ENCODE measurements at places on chromosomes 1 and 21. TPM values are rescaled to one million over a fixed set of nuclear protein-coding genes. Genes with fewer than 3 reads are reported as not detected.

DNA sequence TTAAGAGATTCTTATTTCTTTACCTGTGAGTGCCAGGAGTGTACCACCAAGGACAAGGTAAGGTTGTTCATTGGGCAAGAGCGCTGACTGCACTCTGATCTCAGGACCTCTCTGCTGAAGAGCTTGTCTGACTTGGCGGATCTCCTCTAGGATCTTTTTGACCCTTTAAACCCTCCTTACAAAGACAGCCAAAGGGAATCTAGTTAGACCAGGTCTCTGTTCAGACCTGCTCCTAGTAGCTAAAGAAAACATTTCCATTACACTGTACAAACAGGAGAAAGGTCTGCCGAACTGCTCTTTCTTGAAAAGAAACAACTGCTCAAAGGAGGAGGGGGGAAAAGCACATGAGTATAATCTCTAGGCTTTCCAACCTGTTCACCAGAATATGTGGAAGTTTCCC is 49.3 kb downstream of the SMYD2 start:
- no peak for DNase-seq

DNA sequence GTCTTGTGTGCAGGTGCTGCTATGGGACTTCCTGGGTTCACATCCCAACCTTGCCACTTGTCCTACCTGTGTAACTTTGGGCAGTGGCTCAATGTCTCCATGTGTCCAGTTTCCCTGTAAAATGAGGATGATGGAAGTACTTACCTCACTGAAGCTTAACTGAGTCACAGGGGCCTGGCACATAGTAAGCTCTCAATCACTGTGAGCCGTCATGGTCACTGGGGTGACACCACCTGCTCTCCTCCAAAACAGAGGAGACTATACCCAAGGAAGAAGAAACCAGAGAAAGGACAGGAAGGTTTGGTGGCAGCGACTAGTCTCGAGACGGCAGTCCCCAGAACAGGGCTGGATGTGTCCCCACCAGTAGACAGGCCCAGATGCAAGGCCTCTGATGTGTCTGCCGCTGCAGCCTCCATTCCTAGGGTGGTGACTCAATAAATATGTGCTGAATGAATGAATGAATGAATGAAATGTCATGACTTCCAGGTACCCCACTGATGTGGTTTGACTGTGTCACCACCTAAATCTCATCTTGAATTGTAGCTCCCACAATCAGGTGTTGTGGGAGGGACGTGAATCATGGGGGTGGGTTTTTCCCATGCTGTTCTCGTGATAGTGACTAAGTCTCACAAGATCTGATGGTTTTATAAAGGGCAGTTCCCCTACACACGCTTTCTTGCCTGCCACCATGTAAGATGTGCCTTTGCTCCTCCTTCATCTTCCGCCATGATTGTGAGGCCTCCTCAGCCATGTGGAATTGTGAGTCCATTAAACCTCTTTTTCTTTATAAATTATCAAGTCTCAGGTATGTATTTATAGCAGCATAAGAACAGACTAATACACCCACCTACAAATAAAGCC is 13.0 kb upstream of the LRP8 start:
- DNase-seq, result no peak

GRCh38 chr1:64843675-64844074 is 98.8 kb downstream of the RAVER2 start:
- no peak for DNase-seq

DNA sequence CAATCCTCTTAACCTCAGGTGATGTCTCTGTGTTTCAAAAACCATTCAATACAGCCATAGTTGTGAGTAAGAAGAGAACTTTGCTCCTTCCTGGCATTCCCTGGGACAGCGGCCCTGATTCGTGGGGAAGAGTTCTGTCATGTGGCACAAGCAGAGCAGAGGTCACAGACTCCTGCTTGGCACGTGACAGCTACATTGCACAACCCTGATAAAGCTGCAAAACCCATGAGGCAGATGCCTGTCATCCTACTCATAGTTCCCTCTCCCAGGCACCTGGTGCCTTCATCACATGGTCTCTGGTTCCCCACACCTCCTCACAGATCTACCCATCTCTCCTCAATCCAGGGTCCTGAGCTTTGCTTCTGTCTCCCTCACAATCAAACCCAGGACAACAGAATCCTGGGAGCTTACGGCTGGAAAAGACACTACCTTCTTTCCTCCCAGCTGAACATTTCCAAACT is 70.8 kb downstream of the PLPP3 start:
- no peak for DNase-seq

The MAP1LC3C gene
- not detected for total RNA-seq

The SYTL1 gene
- 2.1 TPM for total RNA-seq

The CAMK1G gene
- 21.2 TPM for total RNA-seq

The IPO9 gene
- 136 TPM for total RNA-seq

Measured in A673 (cell line).